ENCODE measurements at places on chromosomes 6 and 20. TPM values are rescaled to one million over a fixed set of nuclear protein-coding genes. Genes with fewer than 3 reads are reported as not detected.

CAGE1 gene
- not detected for total RNA-seq

- DNase-seq: no peak
Measured at GRCh38 chr6:16450285-16450684, 211.9 kb downstream of the GMPR start.

DNA sequence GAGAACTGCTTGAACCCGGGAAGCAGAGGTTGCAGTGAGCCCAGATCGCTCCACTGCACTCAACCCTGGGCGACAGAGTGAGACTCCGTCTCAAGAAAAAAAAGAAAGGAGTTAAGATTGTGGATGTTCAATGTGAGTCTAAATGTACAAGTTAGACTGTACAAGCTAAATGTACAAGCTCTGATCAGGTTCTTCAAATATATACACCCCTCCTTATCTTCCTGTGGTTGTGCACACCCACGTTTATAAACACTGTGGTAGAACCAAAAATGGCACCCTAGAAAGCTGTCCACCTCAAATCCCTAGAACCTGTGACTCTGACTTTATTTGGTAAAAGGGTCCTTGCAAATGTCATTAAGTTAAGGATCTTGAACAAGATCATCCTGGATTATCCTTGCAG lies 11.2 kb upstream of the RANBP9 start:
- DNase-seq: no peak

GRCh38 chr6:3331971-3332370 lies 73.2 kb downstream of the PSMG4 start:
- DNase-seq: no peak

- no peak for DNase-seq
Measured at GRCh38 chr20:61458146-61458746, 206.2 kb downstream of the CDH4 start.

CST2 gene
- total RNA-seq: not detected

PDE10A gene
- 3.1 TPM for total RNA-seq
